ENCODE measurements at places on chromosomes 3 and 15.
A peak's percentile ranks its signal among the peaks of the same experiment; 100 is the strongest.

DNA sequence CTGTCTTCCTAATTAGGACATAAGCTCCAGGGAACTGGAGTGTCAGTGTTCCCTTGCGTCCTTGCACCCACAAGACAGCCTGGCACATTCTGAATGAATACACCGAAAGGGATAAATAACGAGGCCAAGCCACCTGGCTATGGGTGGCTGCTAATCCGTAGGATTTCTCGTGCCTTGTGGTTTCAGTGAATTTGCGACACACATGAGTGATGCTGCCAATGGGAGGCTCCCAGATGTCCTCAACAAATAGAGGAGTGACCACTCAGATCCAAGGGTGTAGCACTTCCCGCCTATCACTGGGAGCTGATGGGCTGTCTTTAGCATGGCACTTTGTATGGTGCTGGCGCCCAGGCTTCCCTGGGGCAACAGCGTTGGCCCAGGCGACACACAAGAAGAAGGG, 43.4 kb downstream of the APBA2 start:
- no peak for DNase-seq

DNA sequence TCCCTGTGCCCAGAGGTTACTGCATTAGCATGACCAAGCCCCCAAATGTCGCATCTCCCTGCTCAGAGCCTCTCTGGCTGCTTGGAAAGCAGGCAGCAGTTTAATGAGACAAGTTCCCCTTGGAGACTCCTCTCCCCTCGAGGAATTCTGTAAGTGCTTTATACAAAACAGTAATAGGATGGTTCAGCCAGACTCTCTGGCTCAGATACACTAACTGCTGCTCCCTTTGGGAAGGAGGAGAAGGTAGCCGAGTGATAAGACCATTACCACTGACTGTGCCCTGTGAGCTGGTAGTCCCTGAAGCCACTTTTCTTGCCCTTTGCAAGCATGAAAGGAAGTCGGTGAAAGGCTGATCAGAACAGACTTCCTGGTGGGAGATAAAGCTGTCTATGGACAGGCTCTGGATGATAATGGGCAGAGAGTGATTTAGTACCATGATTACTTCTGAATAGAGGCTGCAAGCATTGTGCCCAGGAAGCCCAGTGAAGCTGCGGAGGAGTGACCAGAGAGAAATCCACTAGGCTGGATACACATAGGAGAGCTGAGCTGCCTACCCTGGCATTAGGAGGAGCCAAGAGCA, 100.8 kb downstream of the SEMA6D start:
- DNase-seq, result no peak

- DNase-seq, result no peak
Measured at GRCh38 chr15:73748730-73749129, 4.4 kb downstream of the INSYN1 start.

GRCh38 chr3:55616803-55617202, 129.7 kb upstream of the WNT5A start:
- no peak for DNase-seq

DNA sequence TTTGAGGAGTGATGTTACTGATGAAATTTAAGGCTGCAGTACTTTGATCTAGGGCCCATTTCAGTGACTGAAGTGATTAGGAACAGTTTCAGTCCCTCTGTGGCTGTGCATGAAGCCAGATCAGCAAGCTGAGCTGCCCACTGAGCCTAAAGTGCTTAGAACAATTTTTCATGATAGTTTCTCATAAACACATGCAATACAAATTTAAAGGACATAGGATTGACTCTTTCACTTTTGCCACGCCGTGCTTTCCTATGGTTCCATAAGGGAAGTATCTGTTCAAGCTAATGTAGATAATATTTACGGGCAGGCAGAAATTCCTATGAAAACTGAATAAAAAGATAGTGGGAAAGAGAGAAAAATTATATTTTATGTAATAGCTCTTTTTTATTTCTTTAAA, 10.6 kb downstream of the ANKUB1 start:
- no peak for DNase-seq

- peak; percentile 10 for DNase-seq
Measured at GRCh38 chr3:129936757-129937156, 37.8 kb upstream of the TRH start.

GRCh38 chr15:49041426-49041825, 4.8 kb downstream of the SECISBP2L start:
- DNase-seq, result no peak

DNA sequence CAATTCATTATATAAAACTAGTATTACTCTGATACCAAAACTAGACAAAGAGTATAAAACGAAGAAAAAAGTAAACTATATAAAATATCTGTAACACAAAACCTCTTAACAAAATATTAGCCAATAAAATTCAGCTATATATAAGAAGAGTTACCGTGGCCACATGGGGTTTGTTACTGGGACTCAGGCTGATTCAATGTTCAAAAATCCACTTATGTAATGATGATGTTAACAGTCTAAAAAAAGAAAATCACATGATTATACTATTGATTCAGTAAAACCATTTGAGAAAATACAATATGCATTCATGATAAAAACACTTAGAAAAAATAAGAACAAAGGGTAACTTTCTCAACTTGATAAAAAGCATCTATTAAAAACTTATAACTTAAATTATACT, 18.3 kb downstream of the P2RY1 start:
- DNase-seq, result no peak

DNA sequence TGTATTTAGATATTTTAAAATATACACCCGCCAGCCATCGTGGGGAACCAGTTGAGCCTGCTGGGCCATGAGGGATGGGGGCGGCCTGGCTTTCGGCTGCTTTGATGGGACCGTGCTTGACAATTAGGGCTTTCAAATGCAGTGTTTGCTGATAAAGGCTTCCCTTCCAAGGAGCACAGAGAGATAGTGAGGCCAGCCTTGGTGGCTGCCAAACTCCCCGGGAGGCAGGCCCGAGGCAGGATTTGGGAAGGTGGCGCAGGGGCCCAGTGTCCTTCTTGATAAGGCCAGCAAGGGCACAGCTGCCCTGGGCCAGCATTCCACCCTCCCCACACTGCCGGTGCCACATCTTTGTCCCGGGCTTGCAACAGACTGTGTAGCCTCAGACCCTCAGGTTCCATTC, 75.6 kb downstream of the LINGO1 start:
- DNase-seq, result no peak

- DNase-seq, result no peak
Measured at GRCh38 chr3:161498259-161498921, 1.8 kb downstream of the OTOL1 start.

All from effector memory CD4-positive, alpha-beta T cell (primary cell).